ENCODE measurements at places on chromosomes 7 and 10.

- no peak for DNase-seq
These were observed 126.4 kb upstream of the FZD1 start for GRCh38 chr7:91137788-91138368.

DNA sequence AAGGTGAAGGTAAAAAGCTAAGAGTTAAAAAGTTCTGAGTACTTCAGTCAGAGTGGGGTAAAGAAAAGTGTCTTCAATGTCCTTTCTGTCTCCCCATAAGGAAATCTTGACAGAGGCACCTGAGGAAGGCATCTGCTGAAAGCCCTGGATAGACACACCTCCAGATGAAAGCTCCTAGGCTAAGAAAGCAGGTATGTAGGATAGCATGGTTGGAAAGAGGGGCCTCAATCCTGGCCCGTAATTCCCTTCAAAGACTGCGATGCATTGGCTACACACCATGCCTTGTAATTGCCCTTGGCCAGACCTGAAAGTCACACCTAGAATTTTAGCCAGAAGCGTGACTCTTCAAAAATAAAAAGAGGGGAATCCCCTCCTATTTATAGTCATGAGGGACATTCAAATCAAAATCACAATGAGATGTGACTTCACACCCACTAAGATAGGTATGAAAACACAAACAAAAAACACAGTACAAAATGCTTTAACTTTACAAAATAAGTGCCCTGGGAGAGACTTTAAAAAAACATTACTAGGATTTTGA lies 809.7 kb downstream of the IPMK start:
- DNase-seq: no peak

DNA sequence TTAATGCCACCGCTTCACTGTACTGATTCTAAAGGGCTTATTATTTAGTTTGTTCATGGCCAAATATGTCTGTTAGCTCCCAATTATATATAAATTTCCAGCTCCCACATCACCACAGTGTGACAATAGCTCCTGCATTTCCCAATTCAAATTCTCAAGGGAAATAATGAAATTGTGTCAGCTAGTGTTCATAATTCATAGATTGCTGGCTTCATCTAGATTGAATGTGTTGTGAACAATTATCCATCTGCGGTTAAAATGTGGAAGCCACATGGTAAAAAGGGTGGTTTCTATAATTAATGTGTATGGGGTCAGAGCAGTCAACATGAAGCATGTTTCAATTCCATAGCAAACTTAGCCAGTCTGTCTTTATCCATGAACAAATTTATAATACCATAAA lies 154.3 kb downstream of the SEMA3E start:
- no peak for DNase-seq

DNA sequence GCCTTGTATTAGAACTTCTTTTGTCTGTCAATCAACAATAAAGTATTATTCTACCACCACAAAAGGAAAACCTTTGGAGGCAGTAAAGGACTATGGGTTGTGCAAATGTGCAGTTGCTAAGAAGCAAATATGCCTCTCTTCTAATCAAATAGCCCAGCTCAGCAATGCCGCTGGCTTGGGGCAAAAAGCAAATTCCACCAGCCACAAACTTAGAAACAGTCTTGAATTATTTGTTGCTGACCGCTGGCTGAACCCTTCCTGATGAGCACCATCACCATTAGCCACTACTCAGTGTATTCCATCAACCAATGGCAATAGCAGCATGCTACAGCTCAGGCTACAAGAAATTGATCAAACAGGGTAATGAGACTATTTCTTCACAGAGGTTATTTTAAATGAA lies 51.0 kb downstream of the SKAP2 start:
- DNase-seq: no peak

DNA sequence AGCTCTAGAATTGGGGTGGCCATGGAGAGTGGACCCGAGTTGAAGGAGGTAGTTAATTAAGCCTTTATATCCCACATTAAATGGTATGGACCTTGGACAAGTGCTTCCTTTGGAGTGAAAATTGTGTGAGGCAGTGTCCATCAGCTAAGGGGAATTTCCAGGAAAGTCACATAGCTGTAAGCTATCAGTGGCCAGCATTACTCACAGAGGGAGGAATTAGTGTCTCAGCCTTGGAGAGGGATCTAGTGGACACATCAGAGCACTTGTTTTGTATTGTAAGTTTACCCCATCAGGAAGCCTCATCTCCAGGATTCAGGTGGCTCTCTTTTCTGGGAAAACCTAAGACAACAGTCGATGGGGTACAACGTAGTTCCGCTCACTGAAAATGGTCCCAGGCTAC lies 416.7 kb downstream of the TFEC start:
- DNase-seq: no peak

DNA sequence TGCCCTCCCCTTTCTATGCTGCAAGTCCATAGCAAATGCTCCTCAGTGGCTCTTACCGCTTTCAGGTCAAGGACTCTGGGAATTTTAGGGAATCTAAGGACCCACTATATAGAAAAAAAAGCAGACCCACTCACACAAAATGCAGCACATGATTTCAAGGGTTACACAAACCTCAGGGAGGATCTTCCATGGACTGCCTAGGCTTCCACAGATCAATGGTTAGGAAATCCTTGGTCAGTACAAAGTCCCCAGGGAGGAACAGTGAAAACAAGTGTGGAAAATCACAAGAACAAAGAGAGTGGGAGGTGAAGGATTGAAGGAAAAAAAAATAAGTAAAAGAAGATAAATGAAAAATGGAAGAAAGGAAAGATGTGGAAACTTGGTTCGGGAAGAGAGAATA lies 188.4 kb downstream of the AHR start:
- no peak for DNase-seq

Data from T-helper 17 cell (primary cell).